ENCODE measurements at places on chromosomes 2 and 18.

- DNase-seq = no peak
Observed at GRCh38 chr2:222842491-222843174, 18.2 kb upstream of the ACSL3 start.

- DNase-seq = no peak
Observed at GRCh38 chr18:48762836-48763718, 187.7 kb downstream of the SMAD7 start.

- DNase-seq = no peak
Observed at GRCh38 chr2:41736586-41736985, 311.2 kb upstream of the PKDCC start.

GRCh38 chr2:205703471-205704126, 21.3 kb downstream of the NRP2 start:
- no peak for DNase-seq

DNA sequence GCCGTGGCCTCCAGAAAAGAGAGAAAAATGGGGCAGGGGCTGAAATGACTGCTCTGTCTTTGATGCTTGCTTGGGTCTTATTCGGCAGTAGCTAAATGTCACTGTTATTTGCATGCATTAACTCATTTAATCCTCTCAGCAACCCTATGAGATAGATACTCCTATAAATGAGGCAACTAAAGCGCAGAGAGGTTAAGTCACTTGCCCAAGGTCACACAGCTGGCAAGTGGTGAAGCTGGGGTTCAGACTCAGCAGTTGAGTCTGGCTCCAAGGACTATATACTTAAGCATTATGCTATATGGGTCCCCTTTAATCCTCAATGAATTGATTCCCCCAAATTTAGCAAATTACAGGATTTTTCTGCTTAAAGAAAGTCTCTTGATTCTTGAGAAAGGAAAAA, 9.2 kb upstream of the SLC66A3 start:
- DNase-seq = no peak

DNA sequence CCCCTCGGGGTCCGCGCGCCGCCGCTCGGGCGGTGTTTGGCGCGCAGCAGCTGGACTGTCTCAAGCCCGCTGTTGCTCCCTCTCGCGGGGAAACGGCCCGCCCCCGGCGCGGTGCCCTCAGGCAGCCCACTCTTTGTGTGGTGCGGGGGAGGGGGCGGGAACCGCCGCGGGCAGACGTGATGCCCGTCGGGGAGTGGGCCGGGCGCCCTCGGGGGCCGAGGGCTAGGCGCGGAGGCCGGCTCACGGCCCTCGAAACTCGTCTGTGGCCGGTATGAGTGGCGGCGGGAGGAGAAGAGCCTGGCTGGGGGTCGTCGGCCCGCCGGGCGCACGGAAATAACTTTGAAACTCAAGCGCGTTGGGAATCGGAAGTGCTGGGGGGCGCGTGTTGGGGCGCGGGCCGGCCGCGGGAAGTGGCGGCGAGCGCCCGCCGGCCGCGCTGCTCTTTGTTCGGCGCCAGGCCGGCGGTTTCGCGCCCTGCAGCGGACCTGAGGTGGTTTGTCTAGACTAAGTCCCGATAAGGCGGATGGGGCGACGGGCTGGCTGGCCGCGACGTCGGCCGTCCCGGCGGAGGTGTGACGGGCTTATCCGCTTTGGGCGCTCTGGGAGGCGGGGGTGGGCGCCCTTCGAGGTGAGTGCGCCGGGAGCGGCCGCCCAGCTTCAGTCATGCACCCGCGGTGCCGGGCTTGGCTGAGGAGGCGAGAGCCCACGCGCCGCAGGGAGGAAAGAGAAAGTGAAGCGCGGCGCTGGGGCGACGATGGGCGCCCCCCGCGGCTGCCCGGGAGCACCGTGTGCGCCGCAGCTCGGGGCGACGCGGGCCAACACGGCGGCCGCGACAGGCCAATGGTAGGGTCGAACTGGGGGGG, 679 bp downstream of the PTMA start:
- DNase-seq = peak; percentile 60

GRCh38 chr2:30368258-30368657, 78.8 kb upstream of the LCLAT1 start:
- DNase-seq = no peak
